AG09309 (cell line): ENCODE measurements at places on chromosomes 2 and 18.

DNA sequence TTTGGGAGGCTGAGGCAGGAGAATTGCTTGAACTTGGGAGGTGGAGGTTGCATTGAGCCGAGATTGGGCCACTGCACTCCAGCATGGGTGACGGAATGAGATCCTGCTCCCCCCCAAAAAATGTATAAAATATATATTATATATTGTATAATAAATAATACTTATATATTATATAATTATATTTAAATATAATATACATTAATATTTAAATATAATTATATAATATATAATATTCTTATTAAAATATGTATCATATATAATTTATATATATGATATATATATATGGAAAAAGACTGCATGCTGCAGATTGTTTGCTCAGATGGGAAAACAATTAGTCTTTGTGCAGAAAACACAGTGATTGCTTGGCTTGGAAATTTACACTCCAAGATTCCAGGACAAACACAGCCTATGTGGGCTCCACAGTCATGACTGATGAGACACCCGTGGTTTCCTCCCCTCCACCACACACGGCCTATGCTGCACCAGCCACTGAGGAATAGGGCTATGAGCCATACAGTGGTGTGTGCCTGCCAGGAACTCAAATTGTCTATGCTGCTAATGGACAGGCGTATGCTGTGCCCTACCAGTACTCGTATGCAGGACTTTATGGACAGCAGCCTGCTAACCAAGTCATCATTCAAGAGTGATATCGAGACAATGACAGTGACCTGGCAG, 30.0 kb downstream of the PMAIP1 start:
- DNase-seq = no peak

GRCh38 chr2:213187386-213187785, 36.0 kb upstream of the IKZF2 start:
- no peak for DNase-seq

DNA sequence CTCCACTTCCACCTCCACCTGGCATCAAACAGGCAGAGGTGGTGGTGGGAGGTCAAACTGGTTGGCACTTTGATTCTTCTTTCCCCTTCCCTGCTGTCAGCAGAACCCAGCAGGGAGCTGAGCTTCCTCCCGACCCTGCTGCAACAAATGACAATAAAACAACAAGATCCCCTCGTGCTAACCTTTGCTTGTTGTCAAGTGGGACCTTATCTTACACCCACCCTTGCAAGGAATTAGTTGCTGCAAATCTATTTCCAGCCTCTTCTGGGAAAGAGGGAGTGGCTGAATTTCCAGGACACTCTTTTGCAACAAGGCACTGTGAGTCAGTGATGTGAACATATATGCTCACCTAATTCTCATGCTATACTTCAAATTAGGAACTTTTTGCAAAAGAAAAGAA, 655.1 kb downstream of the DSC3 start:
- DNase-seq = no peak

GRCh38 chr2:69505710-69506109, 68.5 kb upstream of the NFU1 start:
- no peak for DNase-seq

- DNase-seq = no peak
Observed at GRCh38 chr2:15748736-15749323, 157.2 kb downstream of the DDX1 start.

- no peak for DNase-seq
Observed at GRCh38 chr18:62832282-62832681, 116.9 kb downstream of the PHLPP1 start.

DNA sequence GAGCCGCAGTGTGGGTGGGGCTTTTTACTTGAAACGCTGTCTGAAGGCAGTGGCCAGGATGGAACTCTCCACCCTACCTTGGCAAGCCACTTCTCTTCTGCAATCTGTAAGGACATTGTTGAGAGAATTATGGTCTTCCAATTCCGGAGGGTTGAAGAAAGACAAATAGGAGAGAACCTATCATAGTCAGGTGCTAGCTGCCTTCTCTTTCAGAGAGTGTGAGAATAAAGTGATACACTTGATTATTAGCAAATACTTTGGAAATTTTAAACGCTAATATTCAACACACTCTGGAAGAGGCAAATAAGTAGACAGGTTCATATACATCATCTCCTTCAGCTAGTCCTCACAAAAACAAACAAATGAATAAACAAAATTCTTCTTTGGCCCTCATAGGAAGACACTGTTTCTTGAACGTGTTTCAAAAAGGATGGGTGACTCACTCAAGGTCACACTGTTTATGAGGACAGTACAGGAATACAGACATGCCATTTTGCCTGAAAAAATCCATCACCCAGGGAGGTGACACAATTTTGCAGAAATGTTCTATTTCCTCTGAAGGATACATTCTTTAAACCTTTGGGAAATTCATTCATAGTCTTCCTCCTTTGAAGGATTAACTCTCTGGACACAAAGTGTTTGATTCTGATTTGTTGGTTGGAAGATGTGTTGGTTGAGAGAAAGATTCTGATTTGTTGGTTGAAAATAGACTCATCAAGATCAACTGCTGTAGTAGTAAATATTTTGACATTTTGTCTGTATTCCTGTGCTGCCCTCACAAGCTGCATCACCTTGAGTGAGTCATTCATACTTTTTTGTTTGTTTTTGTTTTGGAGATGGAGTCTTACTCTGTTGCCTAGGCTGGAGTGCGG, 2.2 kb upstream of the IL1RN start:
- no peak for DNase-seq

DNA sequence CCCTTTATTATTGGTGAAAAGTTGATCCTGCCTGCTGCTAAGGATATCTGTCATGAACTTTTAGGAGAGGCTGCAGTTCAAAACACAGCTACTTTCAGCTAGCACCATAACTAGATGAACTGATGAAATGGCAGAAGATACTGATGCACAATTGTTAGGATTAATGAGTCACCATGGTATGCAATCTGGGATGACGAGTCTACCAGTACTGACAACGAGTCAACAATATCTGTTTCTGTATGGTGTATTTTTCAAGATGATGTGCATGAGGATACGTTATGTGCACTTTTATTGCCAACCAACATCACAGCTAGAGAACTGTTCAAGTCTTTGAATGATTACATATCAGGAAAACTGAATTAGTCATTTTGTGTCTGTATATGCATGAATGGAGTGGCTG, 68.7 kb downstream of the NETO1 start:
- peak; percentile 10 for DNase-seq

GRCh38 chr2:134703426-134703825, 15.4 kb downstream of the TMEM163 start:
- no peak for DNase-seq

- DNase-seq = no peak
Observed at GRCh38 chr2:167719410-167719809, 528.0 kb downstream of the STK39 start.

- DNase-seq = peak; percentile 11
Observed at GRCh38 chr2:227766373-227766883, 20.7 kb downstream of the SCYGR8 start.

DNA sequence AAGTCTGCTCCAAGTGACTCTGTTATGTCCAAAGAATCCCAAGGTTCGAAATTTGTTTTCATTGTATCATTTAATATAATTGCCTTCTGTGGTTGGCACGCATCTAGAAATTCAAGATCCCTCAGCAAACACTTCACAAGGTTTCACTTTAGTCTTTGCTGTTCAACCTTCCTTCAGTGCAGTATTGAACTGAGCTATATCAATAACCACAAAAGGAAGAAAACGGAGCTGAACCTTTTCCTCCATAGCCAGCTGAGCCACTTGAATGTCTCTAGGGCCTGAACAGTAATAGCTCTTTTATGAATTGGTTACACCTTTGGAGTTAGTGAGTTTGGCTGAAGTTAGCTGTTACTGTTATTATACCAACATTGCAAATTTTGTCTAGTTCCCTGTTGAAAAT, 357.7 kb upstream of the HNRNPA3 start:
- DNase-seq = no peak

DNA sequence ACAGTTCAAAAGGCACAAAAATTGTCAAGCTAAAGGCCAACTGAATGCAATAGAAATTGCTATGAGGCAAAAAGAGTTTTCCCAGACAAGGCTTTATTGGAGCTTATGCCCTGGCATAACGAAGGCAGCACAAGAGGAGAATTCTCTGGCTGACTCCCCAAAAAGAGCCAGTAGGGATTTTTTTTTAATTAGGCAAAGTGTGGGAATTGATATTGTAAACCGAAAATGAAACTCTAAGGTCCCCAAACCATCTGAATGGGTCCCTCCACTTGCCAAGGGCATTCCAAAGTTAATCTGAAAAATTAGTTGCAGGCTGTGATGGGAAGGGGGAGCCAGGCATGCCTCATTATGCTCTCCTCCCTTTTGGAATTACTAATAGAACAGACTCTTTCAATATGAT, 118.9 kb downstream of the SPOPL start:
- no peak for DNase-seq

DNA sequence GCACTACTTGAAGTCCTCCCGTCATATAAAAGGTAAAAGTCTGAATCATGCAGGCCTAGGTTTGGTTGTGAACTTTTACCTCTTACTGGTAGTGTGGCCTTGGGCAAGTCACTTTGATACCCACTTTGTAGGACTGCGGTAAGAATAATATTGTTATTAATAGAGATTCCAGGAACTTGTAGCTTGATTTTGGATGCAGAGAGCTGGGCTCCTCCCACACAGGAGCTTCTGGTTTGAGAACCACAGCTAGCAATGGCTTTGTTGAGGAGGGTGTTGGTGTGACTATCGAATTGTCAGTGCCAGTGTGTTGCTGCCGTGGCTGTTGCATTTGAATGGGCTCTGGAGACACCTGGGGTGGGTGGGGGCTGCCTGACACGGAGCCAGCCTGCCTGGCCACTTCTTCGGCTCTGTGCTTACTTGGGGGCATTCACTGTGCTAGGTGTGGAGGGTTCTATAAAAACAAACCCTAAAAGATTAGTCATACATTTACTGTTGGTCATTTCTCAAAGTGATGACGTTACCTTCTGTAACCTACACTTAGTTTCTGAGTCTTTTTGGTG, 38.5 kb downstream of the ASAP2 start:
- DNase-seq = no peak

DNA sequence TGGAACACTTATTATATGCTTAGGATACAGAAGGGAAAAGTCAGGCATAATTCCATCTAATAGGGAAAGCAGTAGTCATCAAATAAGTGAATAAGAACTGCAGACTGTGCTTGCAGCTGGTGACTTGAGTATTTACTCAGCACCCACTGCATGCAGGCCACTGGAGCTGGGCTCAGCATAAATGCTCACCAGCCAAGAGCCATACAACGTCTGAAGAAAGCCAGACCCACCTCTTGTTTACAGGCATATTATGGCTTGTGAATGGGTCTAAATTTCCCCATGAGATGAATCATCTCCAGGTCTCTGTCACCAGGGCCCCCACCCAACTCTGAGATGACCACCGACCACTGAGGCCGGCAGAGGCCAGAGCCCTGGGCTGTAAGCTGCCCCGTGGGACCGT, 123.8 kb upstream of the PKDCC start:
- DNase-seq = no peak

- no peak for DNase-seq
Observed at GRCh38 chr2:64808092-64808491, 154.4 kb upstream of the SERTAD2 start.

DNA sequence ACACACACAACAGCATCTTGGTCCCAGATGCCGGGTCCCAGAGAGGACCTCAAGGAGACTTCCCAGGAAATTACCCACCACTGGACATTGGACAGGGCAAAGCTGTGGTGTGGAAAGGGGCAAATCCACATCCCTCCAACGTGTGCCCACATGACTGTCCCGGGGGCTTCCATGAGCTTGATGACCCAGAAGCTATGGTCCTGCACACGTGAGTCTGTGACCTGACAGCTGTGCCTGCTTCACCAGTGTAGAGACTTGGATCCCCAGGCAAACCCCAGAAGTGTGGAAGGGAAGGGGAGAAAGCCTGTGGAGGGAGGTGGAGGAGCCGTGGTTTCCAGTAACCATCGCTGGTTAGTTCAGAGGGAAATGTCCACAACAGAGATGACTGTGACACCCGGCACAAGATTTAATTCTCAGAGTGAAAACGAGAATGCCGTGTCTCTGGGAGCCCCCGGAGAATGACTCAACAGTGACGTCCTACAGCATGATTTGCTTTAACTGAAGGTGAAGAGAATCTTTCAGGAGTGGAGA, 19.1 kb upstream of the GPR55 start:
- no peak for DNase-seq

GRCh38 chr2:14557111-14557510, 75.4 kb upstream of the LRATD1 start:
- no peak for DNase-seq

GRCh38 chr2:29582062-29582461, 339.3 kb downstream of the ALK start:
- DNase-seq = no peak

DNA sequence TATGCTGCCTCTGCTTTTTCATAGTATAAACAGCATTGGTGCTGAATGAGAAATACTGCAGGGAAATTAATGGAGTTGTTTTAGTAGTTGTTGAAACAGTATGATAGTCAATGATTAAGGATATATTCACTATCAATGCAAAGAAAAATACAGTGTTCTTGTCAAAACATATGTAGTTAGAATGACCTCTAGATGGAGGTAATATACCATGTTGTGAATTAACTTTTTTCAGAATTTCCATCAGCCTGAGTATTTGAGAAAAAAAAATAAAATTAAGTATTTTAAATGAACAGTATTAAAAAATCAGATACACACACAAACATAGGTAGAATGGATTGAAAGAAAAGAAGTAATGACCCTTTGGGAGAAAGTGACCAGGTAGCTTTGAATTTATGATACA, 59.5 kb downstream of the RMDN2 start:
- DNase-seq = no peak
